ENCODE measurements at places on chromosomes 5 and 9.

DNA sequence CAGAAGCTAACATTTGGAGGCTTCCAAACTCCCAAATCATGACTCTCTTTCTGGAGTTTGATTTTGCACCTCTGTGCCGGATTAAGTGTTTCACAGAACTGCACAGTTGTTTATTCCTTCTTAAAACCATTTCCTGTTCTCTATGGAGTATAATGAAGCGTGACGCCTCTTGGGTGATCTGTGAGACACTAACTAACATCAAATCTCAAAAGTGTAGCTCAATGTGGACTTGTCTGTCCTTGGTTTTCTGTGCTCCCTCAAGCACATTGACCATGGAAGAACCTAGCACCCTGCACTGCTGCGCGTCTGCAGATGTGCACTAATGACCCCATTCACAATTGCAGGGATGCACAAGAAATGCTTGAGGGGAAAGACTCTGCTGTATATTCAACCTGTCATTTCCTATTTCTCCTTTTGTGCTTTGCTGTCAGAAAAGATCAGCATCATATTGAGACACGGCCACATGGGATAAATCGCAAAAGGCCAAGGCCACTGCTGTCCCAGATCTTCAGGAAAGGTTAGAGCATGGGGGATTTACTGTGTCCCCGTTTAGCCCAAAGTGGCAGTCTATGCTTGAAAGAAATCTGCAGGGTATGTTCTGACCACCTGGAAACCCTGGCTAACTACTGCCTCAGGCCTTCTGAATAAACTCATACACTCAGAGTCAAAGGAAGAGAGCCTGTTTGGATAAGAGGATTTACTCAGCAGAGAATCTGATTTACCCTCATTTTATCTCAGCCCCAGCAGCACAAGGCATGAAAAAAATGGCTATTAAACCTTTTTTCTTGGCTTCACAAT is 109.6 kb downstream of the BAAT start:
- no peak for DNase-seq

- DNase-seq: no peak
These were observed 84.4 kb downstream of the CDH18 start for GRCh38 chr5:19903611-19904010.

DNA sequence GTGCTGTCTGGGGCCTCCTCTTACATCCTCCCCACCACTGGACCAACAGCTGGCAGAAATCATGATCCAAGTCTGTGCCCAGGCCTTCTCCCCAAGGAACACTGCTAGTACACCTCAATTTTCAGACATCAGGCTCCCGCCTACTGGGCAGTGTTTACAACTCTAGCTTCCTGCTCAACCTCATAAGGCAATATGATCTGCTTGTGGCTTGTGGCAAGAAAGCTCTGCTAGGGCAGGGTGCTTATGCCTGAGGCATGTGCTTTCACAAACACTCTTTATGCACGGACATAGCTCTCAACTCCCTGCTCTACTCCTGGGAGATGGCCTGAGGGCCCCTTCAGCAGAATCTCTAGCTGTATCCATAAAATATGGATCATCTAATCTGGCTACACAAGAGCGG is 32.5 kb downstream of the SH3TC2 start:
- DNase-seq: no peak

DNA sequence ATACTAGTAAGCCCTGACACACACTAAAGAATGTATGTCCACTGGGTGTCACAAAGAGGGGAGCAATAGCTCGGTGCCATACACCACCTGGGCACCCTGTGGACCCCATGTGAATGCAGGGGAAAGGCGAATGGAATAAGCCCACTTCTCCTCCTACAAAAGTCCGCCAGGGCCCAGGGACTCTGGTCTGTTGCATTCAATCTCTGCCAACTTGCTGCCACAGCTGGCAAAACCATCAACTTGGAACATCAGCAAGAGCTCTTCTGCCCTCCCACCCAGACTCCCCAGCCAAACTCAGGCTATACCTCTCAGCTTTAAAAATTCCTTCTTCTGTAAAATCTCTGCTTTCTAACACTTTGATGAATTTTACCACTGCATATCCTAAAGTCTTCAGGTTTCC is 54.5 kb downstream of the PFDN1 start:
- no peak for DNase-seq

DNA sequence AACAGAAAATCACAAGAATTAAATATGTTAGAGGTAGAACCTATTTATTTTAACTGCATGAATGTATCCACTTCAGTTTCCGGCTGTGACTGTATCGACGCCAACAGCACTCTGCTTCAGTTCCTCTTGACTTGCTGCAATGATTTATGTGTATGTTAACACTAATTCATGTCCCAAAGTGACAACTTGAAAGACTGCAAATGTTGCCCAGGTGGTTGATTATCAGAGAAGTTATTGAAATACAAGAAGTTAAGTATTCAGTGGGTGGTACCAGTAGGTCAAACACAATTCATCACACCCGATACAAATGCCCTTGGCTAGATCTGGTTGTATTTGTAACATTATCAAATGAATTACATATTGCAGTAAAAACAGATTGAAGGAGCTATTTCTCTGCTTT is 622.7 kb upstream of the CDH18 start:
- no peak for DNase-seq

GRCh38 chr9:20250791-20251190 is 371.5 kb downstream of the MLLT3 start:
- DNase-seq: no peak

- no peak for DNase-seq
These were observed 150.4 kb upstream of the POU5F2 start for GRCh38 chr5:93891491-93892480.

DNA sequence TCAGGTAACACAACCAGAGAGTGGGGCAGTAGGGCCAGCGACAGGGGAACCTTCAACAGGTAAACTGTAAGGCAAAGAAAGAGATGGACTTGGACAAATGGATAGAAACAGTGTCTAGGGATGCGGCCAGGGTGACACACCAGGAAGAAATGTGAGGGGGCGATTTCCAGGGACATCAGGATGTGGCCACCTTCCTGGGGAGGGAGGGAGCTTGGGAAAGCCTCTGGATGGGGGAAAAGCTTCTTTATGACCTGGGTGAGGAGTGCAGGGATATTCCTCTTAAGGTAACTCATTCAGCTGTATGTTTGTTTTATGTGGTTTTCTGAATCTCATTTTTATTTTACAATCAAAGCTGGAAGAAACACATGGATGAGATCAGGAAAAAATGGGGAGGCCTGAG is 11.9 kb upstream of the NXNL2 start:
- DNase-seq: no peak

- no peak for DNase-seq
These were observed 25.1 kb downstream of the POLK start for GRCh38 chr5:75536694-75537360.

DNA sequence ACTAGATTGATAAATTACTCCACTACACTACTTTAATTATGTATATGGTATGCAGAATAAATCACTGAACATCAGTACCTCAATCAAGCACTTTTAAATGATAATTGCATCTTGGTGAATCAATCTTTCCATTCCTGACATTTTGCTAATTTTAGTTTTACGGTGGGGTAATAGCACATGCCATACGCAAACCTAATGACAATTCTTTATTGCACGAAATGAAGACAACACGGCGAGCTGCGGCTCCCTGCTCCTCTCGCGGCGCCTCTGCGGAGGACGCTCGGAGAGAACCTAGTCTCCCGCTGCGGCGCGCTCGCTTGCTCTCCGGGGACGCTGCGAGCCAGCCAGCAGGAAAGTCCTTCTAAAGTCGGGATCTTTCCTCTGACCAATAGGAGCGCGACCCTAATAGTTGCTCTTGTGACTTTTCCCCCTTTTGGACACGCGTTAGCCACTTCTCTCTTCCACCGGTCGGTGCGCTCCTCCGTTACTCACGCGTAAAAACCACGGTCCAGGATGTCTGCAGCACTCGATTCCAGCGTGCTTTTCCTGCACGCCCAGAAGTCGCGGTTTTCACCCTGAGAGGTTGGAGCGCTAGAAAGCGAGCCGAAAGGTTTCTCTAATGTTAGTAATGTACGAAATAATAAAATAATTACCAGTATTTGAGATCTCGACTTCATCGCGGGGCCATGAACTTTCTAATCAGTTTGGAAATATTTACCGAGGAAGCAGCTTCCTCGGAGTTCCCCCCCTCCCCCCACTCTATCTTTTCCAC is 1.0 kb upstream of the MEF2C start:
- DNase-seq: peak; percentile 55

DNA sequence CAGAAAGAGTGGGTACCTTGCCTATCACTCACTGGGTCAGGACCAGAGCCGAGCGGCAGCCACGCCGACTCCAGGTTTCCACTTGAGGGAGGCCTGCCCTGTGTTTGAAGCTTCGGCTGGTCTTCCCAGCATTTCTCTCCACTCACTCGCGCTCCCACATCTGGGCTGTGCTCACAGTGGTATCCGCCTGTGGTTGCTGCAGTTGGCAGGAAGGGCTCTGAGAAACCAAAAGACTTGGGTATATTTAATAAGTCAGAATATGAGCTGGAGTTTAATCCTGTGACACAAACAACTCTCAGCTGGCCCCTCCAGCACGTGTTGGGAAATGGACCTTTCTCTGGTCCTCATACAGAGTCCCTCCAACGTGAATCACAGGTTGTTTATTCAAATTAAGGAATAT is 70.9 kb downstream of the SPRY4 start:
- DNase-seq: no peak

DNA sequence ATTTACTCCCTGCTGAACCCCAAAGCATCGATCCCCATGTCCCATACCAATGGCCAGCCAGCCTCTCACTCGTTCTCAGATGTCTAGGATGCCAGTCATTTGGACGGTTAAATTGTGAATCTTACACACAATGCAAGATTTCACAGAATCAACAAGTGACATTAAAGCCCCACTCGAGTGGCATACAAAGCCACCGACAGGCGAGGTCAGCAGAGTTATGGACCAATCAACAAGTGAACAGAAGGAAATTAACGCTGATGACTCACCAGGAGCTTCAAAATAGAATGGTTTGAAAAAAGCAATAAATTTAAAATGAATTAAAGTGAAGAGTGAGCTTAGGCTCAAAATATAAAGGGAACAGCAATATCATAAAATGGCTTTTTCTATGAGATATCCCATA is 8.2 kb upstream of the RUFY1 start:
- no peak for DNase-seq

DNA sequence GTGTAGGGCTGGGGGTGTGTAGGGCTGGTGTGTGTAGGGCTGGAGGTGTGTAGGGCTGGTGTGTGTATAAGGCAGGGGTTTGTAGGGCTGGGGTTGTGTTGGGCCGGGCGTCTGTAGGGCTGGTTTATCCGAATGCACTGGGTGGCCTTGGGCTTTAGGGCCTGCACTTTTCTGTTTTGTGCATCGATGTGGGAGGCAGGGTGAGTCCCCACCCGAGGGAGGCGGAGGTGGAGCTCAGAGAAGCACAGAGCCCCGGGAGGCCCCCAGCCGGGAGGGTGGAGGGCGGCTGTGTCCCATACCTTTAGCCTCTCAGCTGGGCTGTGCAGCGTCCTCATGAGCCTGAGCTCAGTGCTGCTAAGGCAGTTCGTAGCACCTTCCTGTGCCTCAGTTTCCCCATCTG is 13.5 kb downstream of the COL5A1 start:
- no peak for DNase-seq

GRCh38 chr9:28287455-28287854 is 714.2 kb upstream of the C9orf72 start:
- DNase-seq: no peak

- DNase-seq: no peak
These were observed 46.4 kb upstream of the SLCO6A1 start for GRCh38 chr5:102545175-102545574.

- DNase-seq: no peak
These were observed 290.6 kb downstream of the FBXL7 start for GRCh38 chr5:15790446-15791018.

GRCh38 chr5:72878854-72879253 is 62.4 kb downstream of the TNPO1 start:
- DNase-seq: peak; percentile 51

DNA sequence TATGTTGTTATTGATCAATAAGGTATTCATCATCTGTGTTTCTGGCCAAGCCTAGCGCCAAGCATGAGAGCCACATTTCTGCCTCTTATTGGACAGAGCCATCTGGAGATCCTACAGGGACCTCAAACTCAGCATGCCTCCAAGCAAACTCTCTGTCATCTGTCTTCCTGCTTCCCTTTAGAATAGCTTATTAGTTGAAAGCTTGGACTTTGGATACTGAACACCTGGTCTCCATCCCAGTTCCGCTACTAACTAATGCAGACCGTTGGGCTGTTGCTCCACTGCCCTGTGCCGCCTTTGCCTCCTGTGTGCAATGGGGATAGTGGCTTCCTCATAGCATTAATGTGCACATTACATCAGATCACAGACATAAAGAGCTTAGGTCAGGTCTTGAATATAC is 65.5 kb downstream of the MAP1B start:
- no peak for DNase-seq

GRCh38 chr9:38339087-38339486 is 53.4 kb upstream of the ALDH1B1 start:
- no peak for DNase-seq

DNA sequence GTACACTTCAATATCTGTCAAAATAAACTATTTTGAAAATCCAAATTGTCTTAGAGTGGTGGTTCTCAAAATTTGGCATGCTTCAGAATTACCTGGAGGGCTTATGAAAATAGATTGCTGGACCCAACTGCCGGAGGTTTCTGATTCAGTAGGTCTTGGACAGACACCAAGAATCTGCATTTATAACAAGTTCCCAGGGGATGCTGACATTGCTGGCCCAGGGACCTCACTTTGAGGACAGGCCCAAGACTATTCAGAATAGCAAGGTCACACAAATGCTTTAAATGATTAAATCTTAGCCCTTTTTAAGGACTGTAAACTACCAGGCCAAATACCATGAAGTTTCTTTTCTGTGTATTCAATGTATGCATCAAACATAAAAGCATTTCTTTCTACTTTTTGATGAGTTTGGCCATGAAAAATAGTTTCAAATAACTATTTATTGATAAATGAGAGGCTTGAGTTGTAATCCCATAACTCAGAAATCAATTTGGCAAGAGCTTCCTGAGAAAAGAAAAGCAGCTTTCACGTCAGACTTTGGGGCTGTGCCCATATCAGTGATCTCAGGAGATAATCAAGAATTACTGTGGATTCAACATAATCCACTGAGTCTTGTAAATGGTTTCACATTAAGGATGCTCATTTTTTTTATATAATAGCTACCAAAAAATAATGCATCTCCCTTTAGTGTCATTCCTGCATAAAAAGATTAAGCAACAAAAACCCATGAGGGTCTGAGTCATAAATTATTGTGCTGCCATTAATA is 191.4 kb downstream of the FRMD3 start:
- no peak for DNase-seq

DNA sequence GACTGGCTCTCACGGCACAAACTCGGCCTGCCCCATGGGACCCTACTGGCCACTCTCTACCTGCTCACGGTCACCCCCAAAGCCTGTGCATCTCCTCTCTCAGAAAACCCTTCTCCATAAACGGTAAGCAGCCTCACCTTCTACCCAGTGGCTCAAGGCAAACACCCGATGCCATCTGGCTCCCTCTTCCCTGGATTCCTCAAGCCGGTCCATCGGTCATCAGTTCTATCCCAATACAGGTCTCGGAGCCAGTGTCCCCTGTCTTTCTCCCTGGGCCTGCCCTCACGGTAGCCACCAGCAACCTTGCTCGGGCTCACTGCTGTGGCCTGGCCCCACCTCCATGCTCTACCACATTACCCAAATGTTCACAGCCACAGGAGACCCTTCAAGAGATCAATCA is 134.1 kb downstream of the ROR2 start:
- DNase-seq: no peak
